ENCODE measurements at places on chromosomes 1 and 21. TPM values are rescaled to one million over a fixed set of nuclear protein-coding genes. Genes with fewer than 3 reads are reported as not detected.
A peak's percentile ranks its signal among the peaks of the same experiment; 100 is the strongest.

DNA sequence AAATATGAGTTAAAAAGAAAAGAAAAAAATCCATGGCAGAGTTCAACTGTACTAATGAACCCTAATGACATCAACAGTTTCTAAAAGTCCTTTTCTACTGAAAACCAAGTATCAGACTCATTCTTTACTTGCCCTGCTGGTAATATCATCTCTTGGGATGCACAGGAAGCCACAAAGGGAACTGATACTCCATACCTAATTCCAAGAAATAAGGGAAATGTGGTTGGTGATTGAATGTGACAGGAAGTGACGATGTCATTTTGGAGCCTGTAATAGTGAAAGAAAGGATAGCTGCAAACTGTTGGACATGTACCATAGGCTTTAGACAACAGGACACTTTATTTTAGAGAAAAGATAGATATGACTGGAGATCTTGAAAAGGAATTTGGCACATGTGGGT, 98.7 kb upstream of the VAV3 start:
- ATAC-seq: no peak

DNA sequence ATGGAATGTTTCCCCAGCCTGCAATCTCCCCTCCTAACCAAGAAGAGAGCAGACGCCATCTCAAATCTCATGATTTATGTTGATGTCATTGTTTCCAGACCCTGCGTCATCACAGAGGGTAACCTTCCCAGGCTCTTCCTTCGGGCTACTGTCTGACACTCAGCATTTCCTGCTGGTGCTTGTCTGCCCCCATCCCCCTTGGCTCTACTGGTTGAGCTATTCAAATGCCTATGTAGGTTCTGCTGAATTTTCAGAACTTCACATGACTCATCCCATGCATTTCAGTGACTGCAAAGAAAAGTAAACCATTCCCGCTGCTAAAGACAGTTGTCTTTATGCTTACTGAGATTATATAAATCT, 24.8 kb upstream of the ITPKB start:
- ATAC-seq: no peak

The ZBTB8B gene
- total RNA-seq: under 0.01 TPM

DNA sequence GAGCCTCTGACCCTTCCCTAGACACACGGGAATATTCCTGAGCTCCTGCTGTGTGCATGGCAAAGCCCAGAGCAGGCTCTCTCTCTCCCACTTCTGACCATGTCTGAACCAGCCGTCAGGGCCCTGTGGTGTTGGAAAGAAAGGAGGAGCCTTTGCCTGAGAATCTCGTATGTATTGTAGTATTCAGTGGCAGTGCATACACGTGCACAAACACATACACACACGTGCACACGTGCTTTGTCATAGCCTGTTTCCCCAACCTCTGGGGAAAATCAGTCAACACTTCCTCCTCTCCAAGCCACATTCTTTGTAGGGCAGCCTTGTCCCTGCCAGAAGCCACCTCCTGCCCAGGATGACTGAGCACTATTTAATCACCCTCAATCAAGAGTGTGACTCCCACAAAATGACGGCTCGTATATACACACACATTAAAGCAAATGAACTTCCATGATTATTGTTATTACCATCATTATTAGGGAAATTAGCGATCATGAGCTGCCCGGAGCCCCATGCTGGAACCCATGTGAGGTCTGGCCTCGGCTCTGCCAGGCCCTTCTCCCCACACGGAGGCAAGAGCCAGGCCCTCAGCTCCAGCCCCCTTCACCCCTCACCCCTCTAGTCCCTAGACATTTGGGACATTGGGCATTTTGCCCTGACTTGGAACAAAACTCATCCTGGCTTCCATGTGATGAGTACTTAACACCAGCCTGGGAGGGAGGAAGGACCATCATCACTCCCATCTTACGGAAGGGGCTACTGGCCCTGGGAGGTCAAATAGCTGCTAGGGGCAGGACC, 331.9 kb downstream of the NPHP4 start:
- peak; percentile 78 for ATAC-seq

- ATAC-seq: no peak
These were observed 226.6 kb upstream of the TMEM51 start for GRCh38 chr1:14926818-14927575.

DNA sequence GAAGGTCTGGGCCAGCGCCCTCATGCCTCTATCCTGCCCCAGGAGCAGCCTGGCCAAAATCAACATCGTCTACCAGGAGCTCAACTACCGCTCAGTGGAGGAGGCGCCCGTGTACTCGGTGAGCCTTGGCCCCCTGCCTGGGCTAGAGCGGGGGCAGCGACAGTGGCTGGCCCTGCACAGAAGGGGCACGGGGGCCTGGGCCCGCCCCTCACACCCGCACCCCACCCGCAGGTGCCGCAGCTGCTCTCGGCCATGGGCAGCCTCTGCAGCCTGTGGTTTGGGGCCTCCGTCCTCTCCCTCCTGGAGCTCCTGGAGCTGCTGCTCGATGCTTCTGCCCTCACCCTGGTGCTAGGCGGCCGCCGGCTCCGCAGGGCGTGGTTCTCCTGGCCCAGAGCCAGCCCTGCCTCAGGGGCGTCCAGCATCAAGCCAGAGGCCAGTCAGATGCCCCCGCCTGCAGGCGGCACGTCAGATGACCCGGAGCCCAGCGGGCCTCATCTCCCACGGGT, 10.8 kb downstream of the SCNN1D start:
- ATAC-seq: no peak

- ATAC-seq: no peak
These were observed 1.3 kb upstream of the SYT6 start for GRCh38 chr1:114154963-114155322.

The LCE1F gene
- not detected for total RNA-seq

DNA sequence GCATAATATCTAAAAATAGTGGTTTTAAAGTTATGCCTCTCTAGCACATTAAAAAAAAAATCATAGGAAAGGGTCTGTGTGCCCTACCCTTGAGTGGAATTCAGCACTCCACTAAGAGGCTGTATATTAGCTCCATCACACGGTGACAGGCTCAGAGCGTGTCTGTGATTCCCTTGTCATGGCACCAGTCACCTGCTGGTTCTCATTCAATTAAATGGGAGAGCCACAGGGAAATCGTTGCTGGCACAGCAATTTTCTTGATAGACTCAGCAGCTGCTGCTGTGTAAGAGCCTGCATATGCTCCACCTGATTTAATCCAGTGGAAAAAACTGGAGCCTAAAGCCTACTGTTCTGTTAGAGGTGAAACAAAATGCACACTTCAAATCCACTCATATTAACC, 9.5 kb downstream of the ATP6V1G3 start:
- ATAC-seq: no peak

GRCh38 chr1:180230416-180230790, 339 bp downstream of the LHX4 start:
- no peak for ATAC-seq

DNA sequence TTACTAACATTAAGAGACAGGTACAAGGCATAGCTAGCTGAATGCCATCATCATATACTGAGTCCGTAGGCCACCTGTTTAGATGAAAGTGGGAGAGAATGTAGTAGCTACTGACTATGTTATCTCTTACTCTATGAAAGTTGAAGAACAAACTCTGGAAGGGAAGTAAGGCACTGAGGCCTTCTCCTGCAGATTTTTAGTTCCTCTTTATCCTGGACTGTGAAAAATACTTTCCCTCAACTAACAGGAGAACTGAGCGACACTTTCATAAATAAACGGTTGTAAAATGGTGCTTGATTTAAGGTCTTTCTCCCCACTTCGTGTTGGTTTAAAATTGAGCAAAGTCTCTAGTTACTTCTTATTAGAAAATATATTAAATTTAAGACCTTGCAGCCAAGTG, 101.9 kb downstream of the FNBP1L start:
- ATAC-seq: no peak

- ATAC-seq: no peak
These were observed 328.6 kb downstream of the CAMTA1 start for GRCh38 chr1:7113822-7114221.

DNA sequence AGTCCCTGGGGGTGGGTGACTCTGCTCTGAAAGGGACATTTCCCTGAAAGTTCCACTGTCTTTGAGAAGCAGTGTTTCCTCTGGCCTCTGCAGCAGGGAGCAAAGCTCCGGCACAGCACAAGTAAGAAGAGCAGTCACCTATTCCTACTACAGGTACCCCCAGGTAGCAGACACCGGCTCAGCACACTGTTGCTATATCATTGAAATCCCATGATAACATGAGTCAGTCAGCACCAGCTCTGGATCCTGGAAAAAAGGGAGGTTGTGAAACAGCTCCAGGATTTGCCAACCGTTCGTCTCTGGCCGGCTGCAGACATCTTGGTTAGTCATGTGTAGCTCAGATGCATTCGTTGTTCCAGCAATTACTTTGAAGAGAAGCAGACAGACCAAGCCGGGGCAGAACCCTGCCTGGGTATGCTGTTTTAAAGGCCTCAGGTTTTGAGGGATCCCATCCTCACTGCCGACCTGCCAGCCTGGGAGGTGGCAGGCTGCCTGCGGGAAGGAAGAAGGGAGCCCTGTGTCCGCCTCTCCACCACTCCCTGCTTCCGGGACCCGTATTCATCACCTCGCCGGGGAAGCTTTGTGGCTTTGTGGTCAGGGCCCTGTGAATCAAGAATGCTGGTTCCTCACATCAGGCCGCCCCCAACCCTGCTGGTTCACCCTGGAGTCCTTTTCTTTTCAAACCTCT, 139.2 kb downstream of the CLIC6 start:
- peak; percentile 68 for ATAC-seq

The LCE1B gene
- total RNA-seq: not detected

DNA sequence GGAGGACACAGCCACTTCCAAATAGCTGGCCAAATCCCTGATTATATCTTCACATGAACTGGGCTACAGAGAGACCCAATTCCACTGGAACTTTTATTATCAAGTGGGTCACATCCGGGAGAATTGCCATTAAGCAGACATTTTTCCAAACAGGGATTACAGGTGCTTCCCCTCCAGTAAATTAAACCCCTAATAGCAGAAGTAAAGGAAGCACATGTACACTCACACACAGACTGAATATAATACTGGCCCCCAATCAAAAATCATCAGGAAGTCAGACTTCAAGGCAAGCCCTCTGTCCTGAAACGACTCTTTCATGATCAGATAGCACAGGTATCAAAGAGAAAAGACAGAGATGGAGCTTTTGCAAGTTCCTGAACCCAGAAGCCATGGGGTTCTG, 118.6 kb upstream of the PPP2R5A start:
- peak; percentile 67 for ATAC-seq

The IGSF9 gene
- total RNA-seq: not detected

The UFC1 gene
- total RNA-seq: 67.9 TPM

DNA sequence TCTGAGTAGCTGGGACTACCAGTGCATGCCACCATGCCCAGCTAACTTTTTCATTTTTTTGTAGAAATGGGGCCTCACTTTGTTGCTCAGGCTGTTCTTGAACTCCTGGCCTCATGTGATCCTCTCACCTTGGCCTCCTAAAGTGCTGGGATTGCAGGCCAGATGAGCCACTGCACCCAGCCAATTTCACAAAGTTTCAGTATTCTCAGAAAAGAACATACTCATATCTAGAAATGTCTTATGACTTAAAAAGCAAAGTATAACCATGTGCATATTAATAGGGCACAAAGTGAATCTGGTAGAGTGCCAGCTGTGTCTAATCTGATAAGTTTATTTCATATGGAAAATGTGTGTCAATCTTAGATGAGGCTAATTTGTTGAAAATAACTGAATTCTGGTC, 87.5 kb upstream of the CACYBP start:
- ATAC-seq: no peak

DNA sequence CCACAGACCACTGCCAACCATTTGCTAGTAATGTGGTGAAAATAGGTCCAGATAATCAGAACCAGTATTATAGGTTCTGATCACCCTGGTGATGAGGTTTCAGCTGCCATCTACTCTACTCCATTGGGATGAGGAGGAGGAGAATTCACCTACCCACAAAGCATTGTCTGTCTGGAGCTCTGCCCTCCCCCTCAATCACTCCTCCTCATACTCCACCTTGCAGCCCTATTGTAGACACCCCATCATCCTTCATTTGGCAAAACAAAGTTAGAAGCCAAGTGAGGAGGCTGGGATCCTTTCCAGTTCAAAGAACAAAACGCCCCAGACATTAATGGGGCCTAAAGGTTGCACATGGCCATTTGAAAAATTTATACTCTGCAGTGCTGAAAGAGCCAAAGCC, 157.4 kb upstream of the L1TD1 start:
- no peak for ATAC-seq

- no peak for ATAC-seq
These were observed 60.3 kb downstream of the TMEM53 start for GRCh38 chr1:44613941-44614340.

The SPRR1B gene
- total RNA-seq: not detected

- no peak for ATAC-seq
These were observed 1.9 kb upstream of the DYRK1A start for GRCh38 chr21:37364722-37365121.

- ATAC-seq: no peak
These were observed 124.9 kb upstream of the BACE2 start for GRCh38 chr21:41043014-41043413.

GRCh38 chr1:85935234-85935633, 221.3 kb downstream of the COL24A1 start:
- no peak for ATAC-seq

DNA sequence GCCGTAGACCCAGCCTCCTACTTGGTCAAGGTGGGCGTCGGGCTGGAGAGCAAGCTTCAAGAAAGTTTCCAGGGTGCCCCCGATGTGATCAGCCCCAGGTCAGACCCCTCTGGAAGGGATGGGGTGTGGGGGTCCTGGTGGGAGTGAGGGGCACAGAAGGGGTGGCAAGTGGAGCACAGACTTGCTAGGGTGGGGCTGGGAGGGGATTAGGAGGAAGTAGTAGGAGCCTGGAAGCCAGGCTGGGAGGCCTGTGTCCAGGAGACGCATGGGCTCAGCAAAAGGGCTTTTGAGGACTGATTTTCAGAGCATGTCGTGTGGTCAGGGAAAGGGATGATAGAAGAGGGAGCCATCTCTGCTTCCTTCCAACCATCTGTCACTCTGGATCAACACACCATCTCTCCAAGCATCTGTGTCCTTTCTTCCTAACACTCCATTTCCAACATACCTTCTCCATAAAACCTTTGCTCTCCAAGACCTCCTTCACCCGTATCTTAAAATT, 8.5 kb downstream of the TRIM46 start:
- no peak for ATAC-seq

DNA sequence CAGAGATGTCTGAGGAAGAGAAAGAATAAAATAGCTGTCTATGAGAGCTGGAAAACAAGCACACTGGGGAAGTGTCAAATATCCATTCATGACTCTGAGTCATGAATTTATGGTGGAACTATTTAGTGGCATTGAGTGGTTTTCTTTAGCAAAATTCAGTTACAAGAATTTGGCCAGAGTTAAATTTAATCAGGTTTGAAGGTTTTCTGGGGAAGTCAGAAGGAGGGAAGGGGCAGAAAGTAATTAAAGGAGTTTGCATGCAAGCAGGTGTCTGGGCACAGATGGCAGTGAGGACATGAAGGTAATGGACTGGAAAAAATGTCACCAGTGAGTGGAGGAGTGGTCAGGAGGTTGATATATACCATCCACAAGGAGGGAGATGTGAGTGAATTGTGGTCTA, 121.9 kb upstream of the IVNS1ABP start:
- ATAC-seq: no peak

GRCh38 chr1:233639611-233640010, 25.7 kb downstream of the KCNK1 start:
- ATAC-seq: no peak
